Sciatic nerve (tissue), 2 donors: ENCODE measurements at places on chromosomes 3 and 15.

- DNase-seq = no peak
Measured at GRCh38 chr3:159432682-159433340, 555.8 kb upstream of the IL12A start.

DNA sequence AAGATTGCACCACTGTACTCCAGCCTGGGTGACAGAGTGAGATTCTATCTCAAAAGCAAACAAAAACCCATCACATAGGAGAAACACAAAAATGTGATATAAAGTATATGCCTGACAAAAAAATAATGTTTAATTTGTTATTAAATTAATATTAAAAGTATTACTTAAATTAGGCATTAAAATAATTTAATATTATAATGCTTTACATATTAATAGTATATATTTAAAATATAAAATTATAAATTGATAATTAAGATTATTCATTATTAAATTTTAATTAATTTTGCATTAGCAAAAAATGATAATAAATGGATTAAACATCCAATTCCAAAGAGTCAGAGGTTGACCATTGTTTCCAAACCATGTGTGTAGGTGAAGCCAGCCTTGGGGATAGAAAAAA, 22.0 kb upstream of the GABRA5 start:
- no peak for DNase-seq

- no peak for DNase-seq
Measured at GRCh38 chr3:64541803-64542202, 146.0 kb downstream of the ADAMTS9 start.

- DNase-seq = no peak
Measured at GRCh38 chr15:45473068-45473467, 49.5 kb downstream of the SLC30A4 start.

GRCh38 chr3:169992781-169993180, 26.2 kb downstream of the SEC62 start:
- DNase-seq = no peak

GRCh38 chr15:77022646-77023575, 28.0 kb downstream of the PSTPIP1 start:
- no peak for DNase-seq

GRCh38 chr15:52462806-52463360, 65.8 kb downstream of the MYO5A start:
- no peak for DNase-seq

DNA sequence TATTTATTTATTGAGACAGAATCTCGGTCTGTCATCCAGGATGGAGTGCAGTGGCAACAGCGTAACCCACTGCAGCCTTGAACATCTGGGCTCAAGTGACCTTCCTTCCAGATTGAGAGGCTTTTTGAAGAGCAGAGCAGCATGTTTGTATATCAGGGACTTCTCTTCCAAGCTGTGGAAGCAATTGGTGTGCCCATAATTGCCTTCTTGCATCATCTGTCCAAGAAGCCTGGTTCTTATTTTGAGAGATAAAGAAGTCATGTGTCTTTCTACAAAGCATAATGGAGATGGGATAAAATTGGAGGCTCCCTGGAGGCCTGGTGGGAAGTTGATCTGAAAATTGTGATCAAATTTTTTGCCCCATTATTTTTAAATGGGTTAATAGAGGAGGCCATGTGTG, 183.8 kb upstream of the MCTP2 start:
- no peak for DNase-seq

- DNase-seq = no peak
Measured at GRCh38 chr3:34001990-34002389, 203.6 kb downstream of the PDCD6IP start.

DNA sequence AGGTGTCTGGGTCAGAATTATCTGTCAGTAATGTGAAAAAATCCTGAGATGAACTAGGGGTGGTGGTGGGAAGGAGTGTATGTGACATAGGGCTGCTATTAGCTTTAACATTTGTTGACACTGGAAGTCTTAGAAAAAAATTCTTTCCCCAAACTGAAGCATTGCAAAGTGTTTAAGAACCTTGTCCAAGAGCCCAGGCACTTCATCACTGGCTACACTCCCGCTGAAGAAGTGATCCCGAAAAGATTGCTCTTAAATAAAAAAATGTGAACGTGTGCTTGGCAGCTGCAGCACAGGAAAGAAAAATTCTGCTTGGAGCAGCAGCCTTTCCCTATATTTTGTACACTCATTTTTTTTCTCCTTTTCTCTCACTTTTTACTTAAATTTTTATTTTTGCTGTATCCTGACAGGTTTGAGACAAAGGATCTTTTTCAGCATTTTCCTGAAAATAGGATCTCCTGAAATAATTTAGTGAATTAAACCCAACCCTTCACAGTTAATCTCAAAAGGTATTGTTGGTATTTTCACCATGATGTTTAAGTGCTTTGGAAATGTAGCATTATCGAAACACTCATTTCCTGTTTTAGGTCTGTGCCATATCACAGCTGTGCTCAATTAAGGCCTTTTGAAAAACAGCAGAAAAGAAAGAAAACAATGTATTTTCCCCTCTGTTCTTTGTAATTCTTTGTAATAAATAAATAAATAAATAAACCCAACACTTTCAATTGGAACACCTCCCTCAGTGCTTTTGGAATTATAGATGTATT, 477.6 kb downstream of the ZNF385D start:
- DNase-seq = no peak

DNA sequence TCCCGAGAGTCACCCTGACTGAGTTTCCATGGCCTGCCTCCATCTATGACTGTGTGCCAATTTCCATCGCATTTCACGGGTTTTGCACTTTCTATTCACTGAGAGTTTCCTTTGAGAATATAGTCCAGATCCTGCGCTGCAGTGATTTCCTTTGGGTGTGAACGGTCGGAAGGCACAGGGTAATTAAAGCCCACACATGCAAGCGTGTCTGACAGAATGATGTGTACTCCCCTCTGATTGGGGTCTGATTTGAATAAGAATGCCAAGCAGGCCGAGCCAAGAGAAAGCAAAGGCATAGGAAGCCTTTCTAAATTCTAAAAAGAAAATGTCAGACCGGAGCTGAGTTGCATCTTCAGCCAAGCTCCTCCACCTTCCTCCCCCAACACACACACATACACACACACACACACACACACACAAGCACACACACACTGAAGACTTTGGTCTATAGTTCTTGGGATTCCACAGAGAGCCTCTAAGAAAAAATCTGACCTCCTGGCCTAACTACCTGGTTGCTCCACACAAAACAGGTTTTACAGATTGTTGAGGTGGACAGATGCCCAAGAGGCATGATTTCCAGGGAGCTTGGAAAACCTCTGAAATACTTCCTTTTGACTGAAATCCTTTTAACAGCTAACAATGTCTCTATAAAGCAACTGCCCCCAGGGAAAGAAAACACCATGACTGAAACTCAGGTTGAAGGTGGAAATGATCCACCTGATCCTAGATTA, 59.7 kb upstream of the LRRN1 start:
- no peak for DNase-seq

GRCh38 chr3:107524326-107524840, 1.6 kb downstream of the BBX start:
- DNase-seq = no peak

DNA sequence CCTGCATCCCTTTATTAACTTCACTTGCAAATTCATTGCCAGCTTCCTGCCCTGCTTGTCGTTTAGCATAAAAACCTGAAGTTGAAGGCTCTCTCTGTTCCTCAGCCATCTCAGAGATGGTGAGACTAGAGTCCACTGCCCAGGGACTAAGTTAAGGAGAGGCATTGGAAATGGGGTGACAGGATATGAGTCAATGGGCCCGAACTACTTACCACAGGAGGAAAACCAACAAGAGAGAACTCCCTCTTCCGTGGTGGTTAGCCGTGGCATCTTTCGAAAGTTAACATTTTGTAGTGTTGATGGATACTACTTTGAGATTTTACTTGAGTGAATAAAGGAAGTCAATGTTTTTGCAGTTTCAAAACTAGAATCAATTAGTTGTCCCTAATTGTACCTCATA, 65.3 kb downstream of the LRTM1 start:
- no peak for DNase-seq

- DNase-seq = no peak
Measured at GRCh38 chr3:60609446-60609845, 641.8 kb downstream of the FHIT start.

DNA sequence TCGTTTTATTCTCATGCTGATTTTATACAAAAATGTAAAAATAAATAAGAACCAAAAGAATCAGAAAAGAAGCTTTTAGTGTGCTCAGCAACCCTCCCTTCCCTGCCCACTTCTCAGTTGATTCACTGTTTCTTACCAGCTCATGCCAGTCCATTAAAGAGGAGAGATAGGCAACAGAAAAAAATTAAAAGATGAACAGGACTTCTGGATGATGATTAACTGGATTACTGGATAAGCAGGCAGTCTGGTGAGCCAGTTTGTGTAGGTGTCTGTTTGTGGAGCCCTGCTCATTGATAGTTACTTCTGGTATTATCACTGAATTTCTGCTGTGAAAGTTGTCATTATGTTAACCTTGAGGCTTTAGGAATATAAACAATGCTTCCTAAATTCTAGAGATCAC, 15.1 kb upstream of the GPR171 start:
- DNase-seq = no peak

- DNase-seq = no peak
Measured at GRCh38 chr3:50010959-50011358, 71.0 kb downstream of the RBM6 start.

DNA sequence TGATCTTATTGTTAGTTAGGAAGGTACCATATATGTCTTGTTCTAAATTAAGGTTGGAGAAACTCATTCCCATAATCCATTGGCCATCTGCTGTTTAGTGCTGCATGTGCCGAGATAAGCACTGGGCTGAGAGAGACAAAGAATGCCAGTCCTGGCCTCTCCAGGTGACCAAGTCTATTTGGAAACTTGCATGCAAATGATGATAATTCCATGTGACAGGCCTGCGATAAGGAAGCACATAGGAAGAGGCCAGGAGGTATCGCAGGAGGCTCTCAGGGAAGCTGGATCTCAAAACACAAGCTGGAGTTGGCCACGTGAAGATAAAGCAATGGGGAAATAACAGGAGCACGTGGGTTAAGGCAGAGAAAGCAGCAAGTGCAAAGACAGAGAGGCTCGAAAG, 39.7 kb downstream of the MYO5C start:
- DNase-seq = no peak

DNA sequence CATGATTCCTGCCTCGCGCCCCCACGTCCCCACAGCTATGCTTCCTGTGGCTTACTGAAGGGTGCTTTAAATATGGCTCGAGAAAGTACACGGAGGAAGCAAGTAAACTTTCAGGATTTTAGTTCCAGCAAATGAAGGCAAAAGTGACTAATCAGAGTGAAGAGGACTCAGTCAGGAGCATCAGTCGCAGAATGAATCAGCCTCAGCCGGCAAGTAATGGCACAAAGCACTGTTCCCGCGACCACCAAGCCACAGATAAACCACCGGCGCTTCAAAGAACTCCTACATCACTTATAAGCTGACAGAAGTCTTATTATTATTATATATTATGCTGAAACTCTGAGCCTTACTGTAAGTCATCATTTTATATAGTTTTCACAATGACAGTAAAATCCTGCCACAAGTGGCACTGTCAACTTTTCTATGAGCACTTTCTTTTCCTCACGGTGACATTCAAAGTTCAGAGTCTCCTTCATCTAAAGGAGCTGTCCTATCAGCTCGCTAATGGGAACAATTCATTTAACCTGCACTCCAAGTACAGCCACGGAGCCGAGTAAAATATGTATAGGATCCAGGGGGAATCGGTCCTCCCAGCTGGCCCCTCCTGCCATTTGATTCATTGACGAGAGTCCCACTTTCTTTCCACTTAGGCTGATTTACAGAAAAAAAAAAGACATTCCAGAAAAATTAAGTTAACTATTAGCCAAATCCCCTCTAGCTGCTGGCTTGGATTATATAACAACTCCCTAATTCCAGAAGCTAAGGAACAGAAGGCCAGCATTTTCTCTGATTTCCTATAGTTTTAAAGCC, 217.0 kb upstream of the ICE2 start:
- DNase-seq = no peak

- no peak for DNase-seq
Measured at GRCh38 chr3:126983653-126984390, 907 bp downstream of the PLXNA1 start.

GRCh38 chr3:146386936-146387335, 82.4 kb downstream of the PLSCR2 start:
- DNase-seq = no peak

GRCh38 chr3:40109641-40110490, 199.6 kb upstream of the EIF1B start:
- no peak for DNase-seq

DNA sequence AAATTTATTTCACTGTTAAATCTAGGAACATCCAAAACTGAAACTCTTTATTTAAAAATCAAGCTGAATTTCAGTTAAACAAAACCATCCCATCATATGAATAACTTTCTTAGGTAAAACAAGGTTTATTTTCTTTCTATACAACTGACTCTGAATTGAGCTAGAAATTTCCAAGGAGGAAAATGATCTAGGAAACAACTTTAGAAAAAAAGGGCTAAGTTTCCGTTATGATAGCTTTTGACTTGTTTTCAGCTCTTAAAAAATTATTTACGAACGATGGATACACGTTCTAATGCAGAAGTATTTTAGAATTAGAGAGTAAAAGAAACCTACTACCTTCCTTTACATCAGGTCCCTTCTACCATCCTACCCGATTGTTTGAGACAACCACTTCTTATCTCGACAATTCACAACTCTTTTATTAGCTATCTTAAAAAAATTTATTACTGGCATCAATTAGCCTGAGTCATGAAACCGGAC, 1.8 kb upstream of the IGF1R start:
- no peak for DNase-seq

DNA sequence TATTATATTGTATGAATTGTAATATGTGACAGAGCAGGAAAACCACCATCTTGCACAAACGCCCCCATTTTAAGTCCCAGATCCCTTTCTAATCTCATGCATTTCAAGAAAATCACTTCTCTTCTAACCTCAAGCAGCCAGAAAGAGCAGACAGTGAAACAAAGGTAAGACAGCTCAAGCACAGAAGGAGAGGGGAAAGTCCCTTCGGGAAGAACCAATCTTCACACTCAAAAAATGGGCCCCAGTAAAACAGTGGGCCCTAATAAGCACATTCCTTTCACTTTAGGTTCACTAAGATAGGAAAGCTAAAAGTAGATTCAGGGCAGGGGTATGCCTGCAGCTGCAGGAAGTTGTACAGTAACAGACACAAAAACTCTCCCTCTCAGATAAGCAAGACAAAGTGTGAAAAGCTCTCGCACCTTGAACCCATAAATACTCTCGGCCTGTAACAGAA, 1268.7 kb downstream of the SI start:
- DNase-seq = no peak

DNA sequence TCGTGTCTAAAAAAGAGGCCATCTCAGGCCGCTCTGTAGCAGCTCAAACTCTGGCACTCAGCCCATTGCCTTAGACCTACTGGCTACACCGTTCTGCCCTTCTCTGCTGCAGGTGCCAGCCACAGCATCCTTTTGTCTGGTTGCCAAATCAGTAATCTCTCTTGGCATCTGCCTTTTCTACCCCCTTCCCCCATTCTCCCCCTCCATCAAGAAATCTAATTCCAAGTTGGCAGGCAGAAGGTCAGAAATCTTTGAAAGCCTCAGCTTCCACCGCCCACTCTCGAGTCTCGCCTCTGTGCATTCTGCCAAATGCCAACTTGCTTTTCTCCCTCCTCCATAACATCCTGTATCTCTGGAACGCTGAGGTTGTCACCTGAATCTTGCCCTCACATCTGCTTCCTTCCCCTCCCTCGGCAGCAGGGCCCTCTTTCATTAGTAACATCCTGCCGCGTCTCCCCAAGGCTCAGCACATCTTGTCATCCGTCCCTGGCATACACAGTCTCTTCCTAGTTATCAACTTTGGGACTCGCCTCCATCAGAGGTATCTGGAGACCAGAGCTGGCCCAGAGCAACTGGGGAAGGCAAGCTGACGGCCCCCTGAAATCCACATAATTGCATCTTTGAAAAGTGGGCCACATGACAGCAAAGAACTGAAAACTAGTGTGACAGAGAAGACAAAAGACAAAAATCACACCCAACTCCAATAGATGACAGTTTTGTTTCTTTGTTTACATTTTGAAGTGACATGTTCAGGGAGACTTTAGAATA, 312.0 kb upstream of the CCDC54 start:
- DNase-seq = peak; percentile 65
